ENCODE measurements at places on chromosomes 13 and 19. TPM values are rescaled to one million over a fixed set of nuclear protein-coding genes. Genes with fewer than 3 reads are reported as not detected.

DENND1C gene
- 23.9 TPM for total RNA-seq

ZNF682 gene
- 6.4 TPM for total RNA-seq

LGI4 gene
- total RNA-seq = 0.31 TPM

ATXN8OS gene
- total RNA-seq = not detected

RDH13 gene
- 6.8 TPM for total RNA-seq

ZNF221 gene
- 0.52 TPM for total RNA-seq

CALR3 gene
- not detected for total RNA-seq

Data from mononuclear cell (primary cell).